ENCODE measurements at places on chromosomes 6 and 20.

DNA sequence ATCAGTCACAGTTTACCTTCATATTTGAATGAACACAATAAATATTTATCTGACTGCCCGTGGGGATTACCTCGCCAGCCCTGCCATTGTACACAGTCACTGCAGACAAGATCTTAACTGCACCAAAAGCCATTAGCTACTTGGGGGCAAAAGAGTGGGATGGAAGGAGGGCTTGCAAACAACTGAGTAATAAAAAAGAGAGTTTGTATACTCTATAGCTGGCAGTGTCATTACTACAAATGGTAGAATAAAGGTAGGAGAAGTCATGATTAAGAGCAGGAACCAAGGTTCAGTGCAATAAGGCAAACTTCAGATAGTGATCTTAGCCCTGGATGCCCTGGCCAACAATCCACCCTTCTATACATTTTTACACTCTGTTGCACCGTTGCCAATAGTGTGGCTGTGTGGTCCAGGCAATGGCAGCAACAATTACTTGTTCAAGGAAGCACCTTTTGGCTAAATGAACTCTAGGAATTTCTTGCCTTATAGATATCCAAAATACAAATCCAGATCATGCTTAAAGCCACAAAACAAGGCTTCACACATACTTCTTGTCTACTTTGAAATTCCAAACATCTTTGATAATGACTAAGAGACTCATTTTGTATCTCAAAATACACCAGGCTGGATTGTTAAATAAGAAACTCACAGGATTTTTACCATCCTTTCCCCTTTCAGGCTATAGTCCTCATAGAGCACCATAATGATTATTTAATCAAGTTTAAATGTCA is 955.4 kb upstream of the ADGRB3 start:
- no peak for DNase-seq

DNA sequence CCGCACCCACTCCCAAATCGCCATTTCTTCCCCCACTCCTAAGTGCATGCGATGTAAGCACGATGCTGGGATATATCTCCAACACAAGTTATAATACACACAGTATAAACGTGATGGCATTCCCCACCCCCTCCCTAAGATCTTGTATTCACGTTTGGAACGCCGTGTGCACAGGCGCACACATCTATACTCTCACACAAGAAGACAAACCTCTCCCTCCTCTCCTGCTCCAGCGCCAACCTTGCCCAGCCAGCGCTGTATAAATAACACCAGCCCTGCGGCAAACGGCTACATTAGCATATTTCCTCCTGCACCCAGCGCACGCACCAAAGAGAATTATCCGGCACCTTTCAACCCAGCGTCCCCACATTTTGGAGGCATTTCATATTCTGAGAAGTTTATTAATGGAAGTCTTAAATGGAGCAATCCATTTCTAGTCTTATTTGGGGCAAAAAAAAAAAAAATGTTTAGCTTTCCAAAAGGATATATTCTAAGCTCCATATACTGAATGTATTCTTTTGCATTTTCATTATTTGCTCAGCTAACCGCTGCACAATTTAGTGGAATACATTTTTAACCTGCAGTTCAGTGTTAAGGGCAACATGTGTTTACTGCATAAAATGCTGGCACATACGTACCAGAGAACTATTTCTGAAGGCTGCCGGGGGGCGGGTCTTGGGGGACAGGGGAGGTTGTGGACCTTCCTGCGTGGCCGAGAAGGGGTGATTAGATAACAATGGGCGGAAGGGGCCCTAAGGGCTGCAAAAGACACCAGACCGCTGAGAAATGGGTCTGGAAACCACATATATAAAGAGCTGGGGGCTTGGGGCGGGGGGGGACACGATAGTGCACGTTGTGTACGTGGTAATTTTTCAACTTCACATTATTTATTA is 1.1 kb upstream of the SLC22A23 start:
- DNase-seq: no peak

DNA sequence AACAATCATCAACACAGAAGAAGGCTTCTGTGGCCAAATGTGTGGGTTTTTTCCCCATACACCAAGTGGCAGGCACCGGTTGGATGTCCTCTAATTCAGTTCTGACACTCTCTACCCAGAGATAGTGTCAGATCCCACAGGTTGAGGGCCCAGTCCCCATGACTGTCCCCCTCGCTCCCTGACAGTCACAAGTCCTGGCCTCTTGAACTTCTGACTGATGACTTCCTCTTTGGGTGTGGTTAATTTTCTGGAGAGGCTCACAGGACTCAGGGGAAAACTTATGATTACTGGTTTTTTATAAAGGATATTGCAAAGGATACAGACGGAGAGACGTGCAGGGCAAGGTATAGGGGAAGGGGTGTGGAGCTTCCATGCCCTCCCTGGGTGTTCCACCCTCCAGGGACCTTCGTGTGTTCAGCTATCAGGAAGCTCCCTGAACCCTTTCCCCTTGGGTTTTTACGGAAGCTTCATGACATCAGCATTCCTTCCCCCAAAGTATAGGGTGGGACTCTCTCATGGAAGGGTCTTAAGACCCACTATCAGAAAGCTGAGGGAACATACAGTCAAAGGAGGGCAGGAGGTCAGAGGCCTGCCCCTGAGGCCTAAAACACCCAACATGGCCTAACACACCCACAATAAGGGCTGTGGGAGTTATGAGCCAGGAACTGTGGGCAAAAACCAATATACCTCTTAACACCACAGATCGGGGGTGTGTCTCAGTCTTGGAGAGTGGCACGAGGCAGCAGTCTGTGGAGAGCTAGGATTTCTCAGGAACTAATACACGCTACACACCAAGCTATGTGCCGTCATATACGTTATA is 33.3 kb downstream of the FARS2 start:
- no peak for DNase-seq

GRCh38 chr6:88749849-88750248 is 213.6 kb downstream of the RNGTT start:
- no peak for DNase-seq

DNA sequence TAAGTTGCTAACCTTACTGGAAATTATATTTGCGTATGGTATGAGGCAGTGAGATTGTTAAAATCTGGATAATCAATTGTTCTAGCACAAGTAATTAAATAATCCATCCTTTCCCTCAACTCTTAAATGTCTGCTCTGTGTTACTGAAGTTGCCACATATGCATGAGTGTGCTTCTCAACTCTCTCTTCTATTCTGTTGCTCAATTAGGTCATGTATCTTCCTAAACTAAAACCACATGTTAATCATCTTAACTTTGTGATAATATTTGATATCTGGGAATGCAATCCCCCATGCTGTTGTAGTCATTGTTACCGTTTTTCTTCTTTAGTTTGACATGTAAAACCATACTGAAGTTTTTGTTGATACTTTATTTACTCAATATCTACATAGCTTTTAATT is 63.5 kb upstream of the STMND1 start:
- no peak for DNase-seq

- DNase-seq: no peak
Observed at GRCh38 chr20:63264519-63264918, 8.1 kb upstream of the ARFGAP1 start.

DNA sequence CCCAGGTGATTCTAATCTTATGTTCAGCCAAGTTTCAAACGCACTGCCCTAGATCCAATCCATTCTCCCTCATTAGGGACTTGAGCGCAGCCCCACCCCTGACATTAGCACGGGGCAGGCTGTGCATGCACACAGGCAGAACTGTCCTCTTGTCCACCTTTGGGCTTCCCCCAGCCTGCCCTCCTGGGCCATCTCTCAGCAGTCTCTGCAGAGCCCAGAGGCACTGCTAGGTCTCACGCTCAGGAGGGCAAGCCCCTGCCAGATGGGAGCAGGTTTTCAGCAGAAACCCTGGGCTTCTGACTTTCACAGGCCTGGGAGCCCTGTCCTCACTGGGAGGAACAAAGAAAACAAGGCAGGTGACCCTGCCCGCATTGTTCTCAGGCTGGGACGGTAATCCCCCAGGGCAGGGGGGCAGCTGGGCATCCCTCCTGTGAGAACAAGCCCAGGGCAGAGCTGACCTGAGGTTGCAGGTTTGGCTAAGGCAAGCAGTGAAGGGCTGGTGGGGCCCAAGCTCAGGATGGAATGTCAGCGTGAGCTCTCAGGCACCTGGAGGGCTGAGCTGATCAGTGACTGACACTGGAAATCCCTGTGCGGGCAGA is 24.5 kb downstream of the KCNK5 start:
- DNase-seq: no peak

DNA sequence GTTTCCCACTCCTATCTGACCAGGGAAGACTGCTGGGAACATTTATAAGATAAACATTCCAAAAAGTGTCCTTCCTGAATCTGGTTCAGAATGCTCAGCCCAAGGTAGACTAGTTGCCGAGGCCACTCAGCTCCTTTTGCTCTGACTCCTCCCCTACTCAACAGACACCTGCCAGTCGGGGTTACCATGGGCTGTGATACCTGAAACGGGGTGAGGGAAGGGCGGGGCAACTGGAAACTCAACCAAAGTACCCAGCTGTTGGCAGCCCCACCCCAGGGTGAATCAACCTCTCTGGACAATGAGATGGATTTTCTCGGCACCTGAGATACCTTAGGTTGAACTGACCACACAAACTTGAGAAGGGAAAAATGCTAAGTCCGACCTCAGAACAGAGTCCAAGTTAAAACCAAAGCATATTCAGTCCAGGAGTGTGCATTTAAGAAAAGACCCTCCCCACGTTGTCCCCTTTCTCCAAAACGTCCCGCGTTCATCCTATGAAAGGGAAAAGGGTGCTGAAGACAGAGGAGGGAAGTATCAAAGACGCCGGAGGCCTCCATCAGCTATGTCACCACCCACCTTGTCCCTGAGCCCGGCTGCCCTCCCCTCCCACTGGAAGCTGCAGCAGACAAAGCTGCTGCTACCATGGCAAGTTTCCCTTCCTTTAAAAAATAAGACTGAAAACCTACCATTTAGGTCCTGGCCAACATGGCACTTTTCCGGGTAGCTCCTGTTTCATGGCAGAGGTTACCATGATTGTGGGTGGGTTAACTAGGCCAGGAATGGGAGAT is 100.1 kb downstream of the SLC23A2 start:
- DNase-seq: no peak

DNA sequence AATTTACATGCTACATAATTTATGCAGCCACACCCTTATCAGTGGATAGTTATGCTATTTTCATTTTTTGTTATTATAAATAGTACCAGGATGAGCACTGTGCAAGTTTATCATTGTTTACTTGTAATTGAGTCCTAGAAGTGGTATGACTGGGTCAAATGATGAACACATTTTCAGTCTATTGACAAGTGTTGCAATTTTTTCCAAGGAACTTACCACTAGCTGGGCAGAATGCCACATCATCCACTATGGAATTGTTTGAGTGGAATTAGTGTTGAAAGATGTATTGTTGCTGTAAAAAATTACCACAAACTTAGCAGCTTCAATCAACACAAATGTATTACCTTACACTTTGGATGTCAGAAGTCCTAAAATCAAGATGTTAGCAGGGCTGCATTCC is 38.1 kb upstream of the OPN5 start:
- no peak for DNase-seq

DNA sequence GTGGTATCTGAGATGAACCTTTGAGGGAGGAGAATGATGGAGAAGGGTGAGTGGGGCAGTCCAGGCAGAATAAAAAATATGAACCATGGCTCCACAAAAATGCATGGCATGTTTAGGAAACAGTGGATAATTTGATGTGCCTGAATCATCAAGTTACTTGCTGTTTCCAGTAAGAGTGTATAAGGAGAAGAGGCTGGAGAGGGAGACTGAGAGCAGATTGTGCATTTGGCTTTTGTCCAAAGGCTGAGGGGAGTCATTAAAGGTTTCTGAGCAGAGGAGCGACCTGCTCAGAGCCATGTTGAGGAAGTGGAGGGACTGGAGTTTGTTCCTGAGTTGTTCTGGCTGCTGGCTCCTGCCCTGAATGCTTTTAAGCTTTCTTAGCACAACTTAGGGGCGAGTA is 6.1 kb downstream of the MMP24 start:
- peak; percentile 38 for DNase-seq

DNA sequence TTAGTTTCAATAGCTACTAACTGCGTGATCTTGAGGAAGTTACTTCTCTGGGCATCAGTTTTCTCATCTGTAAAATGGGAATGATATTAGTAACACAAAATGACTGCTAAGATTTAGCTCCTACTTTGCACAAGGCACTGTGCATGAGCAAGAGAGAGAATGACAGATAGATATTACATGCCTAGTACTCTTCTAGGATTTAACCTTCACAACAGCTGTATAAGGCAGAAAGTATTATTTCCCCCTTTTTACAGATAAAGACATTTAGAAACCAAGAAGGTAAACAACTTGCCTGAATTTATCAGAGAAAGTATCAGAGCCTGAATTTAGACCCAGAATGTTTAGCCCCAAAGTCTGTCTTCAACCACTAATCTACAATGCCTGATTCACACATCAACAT is 281.6 kb downstream of the KHDC1L start:
- DNase-seq: no peak

DNA sequence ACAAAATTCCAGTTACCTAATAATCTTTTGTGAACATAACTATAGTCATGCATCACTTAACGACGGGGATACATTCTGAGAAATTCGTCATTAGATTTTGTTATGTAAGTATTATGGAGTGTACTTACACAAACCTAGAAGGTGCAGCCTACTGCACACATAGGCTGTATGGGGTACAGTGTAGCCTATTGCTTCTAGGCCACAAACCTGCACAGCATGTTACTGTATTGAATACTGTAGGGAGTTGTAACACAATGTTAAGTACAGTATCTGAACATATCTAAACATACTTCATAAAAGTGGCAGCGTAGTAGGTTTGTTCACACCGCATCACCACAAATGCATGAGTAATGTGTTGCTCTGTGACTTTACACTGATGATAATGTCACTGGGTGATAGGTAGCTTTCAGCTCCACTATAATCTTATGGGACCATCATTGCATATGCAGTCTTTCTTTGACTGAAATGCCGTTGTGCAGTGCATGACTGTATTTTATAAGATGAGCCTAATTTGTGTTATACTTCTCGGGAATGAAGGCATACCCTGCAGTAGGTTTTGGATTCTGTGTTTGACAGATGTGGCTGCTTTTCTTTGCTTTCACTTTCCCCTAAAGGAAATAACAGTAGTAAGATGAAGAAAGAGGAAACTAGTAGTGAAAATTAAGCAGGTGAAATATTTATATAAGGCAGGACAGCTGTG is 365.6 kb downstream of the FARS2 start:
- no peak for DNase-seq

DNA sequence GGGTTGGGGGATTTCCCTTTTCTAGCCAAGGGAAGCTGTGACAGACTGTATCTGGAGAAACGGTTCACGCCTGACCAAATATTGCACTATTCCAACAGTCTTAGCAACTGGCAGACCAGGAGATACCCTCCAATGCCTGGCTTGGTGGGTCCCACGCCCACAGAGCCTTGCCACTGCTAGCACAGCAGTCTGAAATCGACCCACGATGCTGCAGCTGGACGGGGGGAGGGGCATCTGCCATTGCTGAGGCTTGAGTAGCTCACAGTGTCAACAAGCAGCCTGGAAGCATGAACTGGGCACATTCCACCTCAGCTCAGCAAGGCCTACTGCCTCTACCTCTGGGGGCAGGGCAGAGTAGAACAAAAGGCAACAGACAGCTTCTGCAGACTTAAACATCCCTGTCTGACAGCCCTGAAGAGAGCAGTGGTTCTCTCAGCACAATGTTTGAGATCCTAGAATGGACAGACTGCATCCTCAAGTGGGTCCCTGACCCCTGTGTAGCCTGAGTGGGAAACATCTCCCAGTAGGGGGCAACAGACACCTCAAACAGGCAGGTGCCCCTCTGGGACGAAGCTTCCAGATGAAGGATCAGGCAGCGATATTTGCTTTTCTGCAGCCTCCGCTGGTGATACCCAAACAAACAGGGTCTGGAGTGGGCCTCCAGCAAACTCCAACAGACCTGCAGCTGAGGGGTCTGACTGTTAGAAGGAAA is 89.9 kb upstream of the ECI2 start:
- DNase-seq: no peak

- no peak for DNase-seq
Observed at GRCh38 chr6:168410035-168410434, 30.9 kb upstream of the SMOC2 start.

Data from cerebellar nuclear complex (tissue), 1 donor.